ENCODE measurements at places on chromosomes 3 and 15.
A peak's percentile ranks its signal among the peaks of the same experiment; 100 is the strongest.

GRCh38 chr3:196198081-196198675, 13.0 kb downstream of the ZDHHC19 start:
- DNase-seq, result no peak

DNA sequence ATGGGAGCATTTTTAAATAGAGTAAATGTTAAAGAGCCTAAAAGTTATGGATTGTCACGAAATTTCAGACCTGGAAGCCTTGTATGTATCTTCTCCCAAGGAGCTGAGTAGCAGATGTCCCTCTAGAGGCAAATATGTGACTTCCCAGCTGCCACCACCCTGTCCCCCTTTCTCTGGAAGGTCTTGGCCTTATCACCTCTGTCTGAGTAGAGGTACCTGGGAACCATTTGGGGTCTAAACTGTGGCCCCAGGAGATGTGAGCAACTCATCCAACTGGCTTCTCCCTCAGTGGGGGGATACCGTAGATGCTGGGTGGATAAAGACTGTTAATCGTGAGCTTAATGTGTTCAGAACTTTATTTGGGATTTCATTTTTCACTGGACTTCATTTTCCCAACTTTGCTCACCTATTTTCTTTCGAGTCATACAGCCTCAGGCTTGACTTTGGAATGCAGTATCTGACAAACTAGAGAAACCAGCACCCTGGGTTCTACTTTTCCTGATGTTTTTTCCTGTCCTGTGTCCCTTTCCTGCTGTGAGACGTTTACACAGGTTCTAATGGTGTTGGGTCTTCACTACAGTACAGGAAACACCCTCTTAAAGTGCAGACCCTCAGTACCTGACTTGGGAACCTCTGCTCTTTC, 53.3 kb upstream of the CCR4 start:
- peak; percentile 33 for DNase-seq

- DNase-seq, result no peak
These were observed 88.8 kb downstream of the MEGF11 start for GRCh38 chr15:66164788-66165187.

DNA sequence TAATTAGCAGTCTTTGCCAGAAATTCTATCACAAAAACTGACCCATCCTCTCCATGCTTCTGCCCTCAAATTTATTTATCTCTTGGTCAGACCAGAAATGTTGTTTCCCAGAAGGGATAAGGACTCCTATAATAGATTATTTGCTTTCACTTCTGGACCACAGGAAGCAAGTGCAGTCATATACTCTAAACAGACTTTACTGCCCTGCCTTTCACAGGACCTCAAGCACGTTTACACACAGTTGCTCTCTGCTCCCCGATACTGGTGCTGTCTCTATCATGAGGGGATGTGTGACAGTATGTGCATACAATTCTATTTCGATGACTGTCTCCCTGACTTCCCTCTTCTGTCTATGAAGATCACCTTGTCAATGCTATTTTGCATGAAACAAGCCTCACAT, 205.5 kb upstream of the TGFBR2 start:
- no peak for DNase-seq

GRCh38 chr3:79030157-79030556, 737.6 kb downstream of the ROBO1 start:
- DNase-seq, result no peak

- DNase-seq, result peak; percentile 42
These were observed 47.9 kb downstream of the PIK3CA start for GRCh38 chr3:179196098-179196497.

DNA sequence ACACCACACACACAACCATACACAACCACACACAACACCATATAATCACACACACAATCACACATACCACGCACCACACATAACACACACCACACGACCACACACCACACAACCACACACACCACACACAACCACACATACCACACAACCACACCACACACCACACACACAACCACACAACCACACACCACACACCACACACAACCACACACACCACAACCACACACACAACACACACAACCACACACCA, 24.2 kb downstream of the CPN2 start:
- no peak for DNase-seq

- no peak for DNase-seq
These were observed 108.8 kb downstream of the MITF start for GRCh38 chr3:69848113-69848512.

DNA sequence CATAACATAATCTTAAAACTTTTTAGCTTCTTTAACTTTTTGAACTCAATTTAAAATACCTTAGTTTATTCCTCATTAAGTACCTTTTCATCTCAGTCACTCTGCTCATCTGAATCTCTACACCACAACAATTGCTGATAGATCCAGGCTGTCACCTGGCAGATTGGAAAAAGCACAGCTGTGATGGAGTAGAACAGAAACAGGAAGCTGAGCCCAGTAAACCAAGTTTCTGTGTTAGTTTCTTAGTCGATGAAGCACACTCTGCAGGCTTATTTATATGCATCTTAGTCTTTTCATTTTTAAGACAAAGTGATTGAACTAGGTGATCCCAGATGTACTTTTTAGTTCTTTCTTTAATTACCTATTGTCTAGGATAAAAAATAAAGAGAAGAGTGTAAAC, 1398.0 kb upstream of the ALCAM start:
- no peak for DNase-seq

GRCh38 chr3:111269777-111270176, 198.2 kb downstream of the NECTIN3 start:
- no peak for DNase-seq

- no peak for DNase-seq
These were observed 117.2 kb downstream of the TLE3 start for GRCh38 chr15:69980341-69981059.

Measured in PC-3 (cell line).